ENCODE measurements at places on chromosomes 1 and 21.
A peak's percentile ranks its signal among the peaks of the same experiment; 100 is the strongest.

- no peak for DNase-seq
These were observed 20.9 kb downstream of the PHGDH start for GRCh38 chr1:119732465-119733168.

GRCh38 chr1:168386949-168387586 lies 106.4 kb downstream of the TBX19 start:
- DNase-seq = peak; percentile 66

DNA sequence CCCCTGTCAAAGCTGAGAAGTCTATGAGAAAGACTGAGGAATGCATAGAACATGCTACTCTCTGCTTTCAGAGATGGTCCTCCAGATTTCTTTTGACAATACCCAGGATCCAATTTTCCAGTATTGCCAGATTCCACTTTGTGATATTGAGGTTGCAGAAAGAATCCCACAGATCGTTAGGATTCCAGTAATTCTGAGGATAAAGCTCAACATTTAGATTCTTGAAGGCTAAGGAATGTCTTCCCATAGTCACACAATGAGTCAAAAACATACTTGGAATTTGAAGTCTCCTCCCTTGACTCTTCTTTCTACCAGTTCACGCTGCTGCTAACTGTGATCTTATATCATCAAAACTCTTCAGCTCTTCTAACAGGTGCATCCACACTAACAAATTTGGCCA lies 57.1 kb downstream of the TNFSF18 start:
- no peak for DNase-seq

- DNase-seq = no peak
These were observed 71.6 kb upstream of the CNIH3 start for GRCh38 chr1:224544346-224545110.

DNA sequence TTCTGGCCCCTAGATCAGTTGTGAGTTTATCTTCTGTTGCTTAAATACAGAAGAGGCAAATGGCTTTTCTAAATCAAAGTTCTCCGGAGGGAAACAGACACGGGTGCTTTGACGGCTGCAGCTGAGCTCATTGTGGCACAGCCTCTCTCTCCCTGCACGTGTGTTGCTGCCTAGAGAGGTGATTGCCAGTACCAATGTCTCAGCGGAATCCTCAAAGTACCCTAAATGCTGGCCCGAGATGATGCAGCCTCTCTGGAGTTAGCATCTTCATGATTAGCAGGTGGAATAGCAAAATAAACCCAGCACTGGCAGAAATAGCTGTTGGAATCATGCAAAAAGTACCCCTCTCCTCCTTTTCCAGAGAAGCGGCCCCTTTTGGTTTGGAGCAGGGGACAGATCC lies 192.2 kb downstream of the PRDM2 start:
- DNase-seq = no peak

- DNase-seq = no peak
These were observed 1016.3 kb upstream of the NCAM2 start for GRCh38 chr21:19981938-19982337.

- DNase-seq = no peak
These were observed 423.8 kb upstream of the CXADR start for GRCh38 chr21:17089091-17089491.

DNA sequence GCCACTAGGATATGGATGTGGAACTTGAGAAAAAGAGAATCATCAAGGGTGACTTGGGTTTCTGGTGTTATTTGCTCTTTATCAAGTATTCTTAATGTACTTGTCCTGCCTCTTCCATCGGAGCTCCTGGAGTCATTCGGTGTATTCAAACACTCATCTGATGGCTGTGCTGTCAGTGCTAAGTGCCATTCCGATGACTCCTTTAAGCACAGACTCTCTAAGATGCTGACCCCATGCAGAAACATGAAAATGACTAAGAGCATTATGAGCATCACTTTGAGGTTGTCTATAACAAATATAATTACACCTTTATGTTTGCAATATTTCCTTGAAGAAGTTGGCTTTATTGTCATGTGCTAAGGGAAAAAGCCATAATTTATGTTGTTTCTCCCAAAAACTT lies 11.3 kb upstream of the RPL5 start:
- DNase-seq = no peak

DNA sequence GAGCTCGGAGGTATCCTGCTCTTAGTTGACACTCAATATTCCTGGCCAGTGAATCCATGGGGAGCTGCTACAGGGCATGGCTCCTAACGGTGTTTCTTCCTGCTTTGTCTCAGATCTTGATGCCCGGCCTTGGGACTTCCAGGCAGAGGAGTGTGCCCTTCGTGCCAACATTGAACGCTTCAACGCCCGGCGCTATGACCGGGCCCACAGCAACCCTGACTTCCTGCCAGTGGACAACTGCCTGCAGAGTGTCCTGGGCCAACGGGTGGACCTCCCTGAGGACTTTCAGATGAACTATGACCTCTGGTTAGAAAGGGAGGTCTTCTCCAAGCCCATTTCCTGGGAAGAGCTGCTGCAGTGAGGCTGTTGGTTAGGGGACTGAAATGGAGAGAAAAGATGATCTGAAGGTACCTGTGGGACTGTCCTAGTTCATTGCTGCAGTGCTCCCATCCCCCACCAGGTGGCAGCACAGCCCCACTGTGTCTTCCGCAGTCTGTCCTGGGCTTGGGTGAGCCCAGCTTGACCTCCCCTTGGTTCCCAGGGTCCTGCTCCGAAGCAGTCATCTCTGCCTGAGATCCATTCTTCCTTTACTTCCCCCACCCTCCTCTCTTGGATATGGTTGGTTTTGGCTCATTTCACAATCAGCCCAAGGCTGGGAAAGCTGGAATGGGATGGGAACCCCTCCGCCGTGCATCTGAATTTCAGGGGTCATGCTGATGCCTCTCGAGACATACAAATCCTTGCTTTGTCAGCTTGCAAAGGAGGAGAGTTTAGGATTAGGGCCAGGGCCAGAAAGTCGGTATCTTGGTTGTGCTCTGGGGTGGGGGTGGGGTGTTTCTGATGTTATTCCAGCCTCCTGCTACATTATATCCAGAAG lies 16.7 kb downstream of the ALX3 start:
- peak; percentile 74 for DNase-seq

DNA sequence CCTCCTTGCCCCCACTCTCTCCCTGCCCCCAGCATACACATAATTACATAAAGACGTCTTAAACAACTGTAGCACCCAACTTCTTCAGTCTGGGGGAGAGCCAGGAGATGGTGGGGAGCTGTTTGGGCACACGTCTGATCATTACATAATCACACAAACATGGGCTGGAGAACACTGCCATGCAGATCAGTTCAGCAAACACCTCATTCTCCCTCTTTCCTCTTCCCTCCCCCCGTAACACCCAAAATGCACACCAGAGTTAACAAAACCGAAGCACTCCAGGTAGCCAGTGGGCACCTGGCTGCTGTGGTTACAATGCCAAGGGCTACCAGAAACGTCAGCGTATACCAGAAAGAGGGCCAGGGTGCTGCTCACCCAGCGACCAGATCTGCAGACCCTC lies 1.6 kb downstream of the HIVEP3 start:
- DNase-seq = no peak

GRCh38 chr1:6267686-6268322 lies 6.9 kb upstream of the GPR153 start:
- no peak for DNase-seq

GRCh38 chr1:88891951-88892340 lies 579 bp upstream of the GTF2B start:
- DNase-seq = no peak

GRCh38 chr1:192889082-192889481 lies 80.2 kb downstream of the RGS2 start:
- no peak for DNase-seq

Measured in ascending aorta (tissue), 2 donors.